Heart right ventricle (tissue), 16 donors: ENCODE measurements at places on chromosomes 5 and 9. TPM values are rescaled to one million over a fixed set of nuclear protein-coding genes. Genes with fewer than 3 reads are reported as not detected.

The CCDC171 gene
- polyA plus RNA-seq = 0.29 TPM

The GPR21 gene
- polyA plus RNA-seq = 0.25 TPM

The EXOSC3 gene
- polyA plus RNA-seq = 20.2 TPM

The TUBB4B gene
- 992 TPM for polyA plus RNA-seq

The ACTBL2 gene
- not detected for polyA plus RNA-seq

The TMEM174 gene
- not detected for polyA plus RNA-seq

The RASGRF2 gene
- 8.6 TPM for polyA plus RNA-seq

The PCDHGB6 gene
- polyA plus RNA-seq = 5.8 TPM

- peak; percentile 70 for DNase-seq
These were observed 4.0 kb upstream of the PCDHGA1 start for GRCh38 chr5:141326088-141326854.

DNA sequence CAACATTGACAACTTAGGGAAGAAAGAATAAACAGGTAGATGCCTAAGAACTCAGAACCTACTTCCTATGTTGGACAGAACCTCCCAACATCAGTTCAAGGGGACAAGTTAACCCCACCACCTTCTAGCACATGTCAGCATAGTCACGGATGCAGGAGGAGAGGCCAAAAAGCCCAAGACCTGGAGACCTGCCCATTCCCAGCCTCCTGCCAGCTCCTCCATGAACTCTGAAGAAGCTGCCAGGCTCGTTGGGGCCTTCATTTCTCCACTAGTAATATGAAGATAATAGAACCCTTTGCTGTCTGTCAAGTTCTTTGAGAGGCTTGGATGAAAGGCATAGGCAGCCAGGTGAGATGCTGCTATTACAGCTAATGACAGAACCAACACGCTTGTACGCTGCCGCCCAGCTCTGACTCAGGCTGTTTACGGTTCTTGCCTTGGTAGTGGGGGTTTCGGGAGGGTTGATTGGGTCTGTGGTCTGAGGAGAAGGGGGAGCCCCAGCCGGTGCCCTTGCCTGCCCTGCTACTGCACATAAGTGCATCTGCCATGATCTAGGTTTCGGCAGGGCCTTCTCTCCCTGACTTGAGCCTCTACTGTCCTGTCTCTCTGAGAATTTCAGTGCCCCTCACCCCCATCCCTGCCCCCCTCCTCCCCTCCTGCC lies 82.2 kb downstream of the NRG2 start:
- no peak for DNase-seq

DNA sequence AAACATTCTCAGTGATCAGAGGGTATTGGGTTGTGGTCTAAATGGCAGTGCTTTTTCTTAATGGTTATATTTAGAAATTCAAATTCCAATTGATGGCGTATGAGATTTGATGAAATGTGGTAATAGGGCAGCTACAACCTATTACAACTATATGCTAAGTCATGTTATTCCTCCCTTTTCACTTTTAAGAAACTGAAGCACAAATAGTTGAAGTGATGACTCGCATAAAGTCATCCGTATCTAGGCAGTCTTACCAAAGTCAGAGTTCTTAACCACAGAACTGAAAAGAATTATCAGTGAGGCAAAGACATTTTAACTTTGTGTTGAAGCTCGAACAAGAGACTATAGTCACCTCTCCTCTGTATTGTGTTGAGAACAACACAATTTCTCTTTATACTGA lies 28.2 kb downstream of the C9orf152 start:
- DNase-seq = no peak

DNA sequence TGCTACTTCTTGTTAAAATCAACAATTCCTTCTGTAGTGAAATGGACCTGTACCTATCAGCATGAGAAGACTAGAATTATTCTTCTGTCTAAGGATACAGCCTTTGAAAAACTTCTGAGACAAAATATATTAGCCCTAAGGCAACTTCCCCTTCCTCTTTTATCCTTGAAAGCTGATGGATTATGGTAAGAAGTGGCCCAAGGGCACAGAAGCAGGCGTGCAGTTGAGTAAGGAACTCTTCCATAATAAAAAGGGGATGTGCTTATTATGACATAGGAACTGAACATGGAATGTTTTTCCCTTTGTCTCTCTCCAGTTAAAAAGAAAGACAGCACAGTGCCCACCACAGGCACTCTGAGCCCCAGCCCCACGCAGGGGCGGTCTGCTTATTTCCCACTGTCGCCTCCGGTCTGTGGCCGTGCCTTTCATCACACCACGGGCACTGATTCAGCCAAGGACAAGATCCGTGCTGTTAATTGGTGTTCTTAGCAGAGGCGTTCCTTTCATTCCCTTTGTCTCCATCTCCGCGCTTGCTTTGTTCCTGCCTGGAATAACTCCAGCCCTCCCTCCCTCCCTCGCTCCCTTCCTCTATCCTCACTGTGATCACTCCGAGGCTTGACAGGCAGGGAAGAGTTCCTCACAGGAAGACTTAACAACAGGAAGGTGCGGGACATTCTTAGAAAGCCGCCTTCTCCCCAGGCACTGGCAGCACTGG lies 135.9 kb upstream of the OTULINL start:
- DNase-seq = no peak

DNA sequence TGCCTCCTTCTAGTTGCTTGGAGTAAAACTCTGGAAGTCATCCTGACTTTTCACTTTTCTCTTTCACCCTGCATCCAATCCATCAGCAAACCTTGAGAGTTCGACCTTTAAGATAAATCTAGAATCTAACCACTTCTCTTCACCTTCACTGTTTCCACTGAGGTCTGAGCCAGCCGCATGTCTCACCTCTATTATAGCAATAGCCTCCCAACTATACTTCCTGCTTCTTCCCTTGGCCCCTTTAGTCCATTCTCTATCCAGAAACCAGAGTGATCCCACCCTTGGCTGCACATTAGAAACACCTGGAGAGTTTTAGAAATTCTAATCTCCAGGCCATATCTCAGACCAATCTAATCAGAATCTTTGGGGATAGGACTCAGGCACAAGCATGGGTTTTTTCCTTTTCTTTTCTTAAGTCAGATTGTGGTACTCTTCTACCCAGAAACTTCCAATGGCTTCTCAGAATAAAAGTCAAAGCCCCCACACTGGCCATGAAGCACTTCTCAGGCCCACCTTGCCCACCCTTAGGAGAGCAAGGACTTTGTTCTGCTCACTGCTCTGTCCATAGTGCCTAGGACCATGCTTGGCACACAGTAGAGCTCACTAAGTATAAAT lies 33.1 kb downstream of the MFAP3 start:
- no peak for DNase-seq

GRCh38 chr5:116626945-116627679 lies 52.5 kb upstream of the SEMA6A start:
- DNase-seq = no peak

- DNase-seq = no peak
These were observed 21.8 kb upstream of the TMEM252 start for GRCh38 chr9:68562461-68562860.

- DNase-seq = peak; percentile 16
These were observed 13.1 kb downstream of the PSD2 start for GRCh38 chr5:139808481-139809330.

DNA sequence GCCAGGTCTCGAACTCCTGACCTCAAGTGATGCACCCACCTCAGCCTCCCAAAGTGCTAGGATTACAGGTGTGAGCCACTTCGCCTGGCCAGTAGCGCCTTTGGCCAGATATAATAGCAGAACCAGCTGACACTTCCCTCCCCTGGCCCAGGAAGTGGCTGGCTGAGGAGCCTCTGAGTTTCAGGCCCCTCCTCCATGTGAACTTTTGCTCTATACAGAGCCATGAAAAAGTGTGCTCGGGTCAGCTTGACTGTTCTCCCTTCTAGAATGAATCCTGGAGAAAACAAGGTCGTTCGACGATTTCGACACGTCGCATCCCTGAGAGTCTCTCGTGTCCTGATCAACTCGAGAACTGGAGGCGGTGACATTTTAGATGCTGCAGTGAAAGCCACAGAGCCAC lies 8.6 kb upstream of the ZDHHC12 start:
- DNase-seq = no peak

DNA sequence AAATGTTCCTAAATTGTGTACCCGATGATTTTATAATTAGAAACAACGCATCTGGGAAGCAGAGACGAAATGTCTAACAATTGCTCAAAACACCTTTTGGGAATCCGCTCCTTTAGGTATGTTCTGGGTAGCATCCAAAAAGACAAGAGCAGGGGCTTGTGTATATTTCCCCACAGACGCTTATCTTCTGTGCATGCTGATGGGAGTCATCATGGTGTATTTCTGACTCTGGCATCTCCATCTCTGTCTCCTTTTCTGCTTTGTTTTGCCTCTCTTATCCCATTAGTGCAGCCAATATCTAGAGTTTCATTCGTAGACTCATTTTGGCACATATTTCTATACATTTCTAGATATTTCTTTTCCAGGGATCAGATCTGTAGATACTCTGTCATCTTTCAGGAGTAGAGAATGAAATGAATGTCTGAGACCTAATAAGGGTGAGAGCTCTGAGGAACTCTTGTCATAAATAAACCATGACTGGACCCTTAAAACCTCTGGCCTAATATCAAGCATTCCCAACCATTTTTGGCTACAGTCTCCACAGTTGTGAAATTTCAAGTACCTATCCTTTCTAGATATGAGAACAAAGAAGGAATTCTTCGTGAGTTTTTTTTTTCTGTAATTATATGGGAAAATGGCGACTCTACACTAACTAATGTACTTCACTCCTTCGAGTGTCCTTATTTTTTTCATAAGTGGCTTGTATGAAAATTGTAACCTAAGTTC lies 508.2 kb downstream of the ACTL7B start:
- no peak for DNase-seq

DNA sequence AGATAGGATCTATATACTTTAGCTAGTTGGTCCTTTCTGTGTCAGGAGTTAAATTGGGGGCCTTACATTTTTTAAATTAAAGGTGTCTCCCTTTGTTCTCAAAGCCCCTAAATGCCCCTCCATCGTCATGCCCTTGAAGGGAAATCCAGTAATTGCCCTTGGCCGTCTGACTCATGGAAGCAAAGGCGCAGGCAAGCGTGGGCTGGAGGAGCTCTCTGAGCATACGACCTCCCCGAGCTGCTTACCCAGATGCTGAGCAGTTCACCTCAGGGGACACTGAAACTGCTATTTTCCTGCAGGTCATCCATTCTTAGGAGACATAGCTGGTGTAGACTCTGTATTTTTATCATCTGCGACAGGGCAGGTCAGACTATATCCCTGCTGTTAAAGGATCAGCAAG lies 23.0 kb downstream of the PCSK1 start:
- DNase-seq = no peak

DNA sequence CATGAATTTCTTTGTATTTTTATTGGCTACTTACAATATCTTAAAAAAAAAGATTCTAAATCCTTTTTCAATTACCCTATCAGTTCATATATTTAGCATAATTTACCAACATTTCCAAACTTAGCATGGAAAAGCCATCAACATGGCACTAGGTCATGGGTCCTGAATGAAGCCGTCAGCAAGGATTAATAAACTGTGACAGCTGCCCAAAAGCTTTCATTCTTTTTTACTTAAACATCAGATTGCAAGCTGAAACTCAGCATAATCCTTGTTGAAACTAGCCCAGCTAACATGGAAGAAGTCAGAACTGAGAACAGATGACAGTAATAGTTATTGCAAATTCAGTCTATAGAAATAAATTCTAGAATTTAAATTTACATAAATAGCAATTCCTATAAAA lies 209.8 kb downstream of the ADAMTS6 start:
- DNase-seq = no peak

DNA sequence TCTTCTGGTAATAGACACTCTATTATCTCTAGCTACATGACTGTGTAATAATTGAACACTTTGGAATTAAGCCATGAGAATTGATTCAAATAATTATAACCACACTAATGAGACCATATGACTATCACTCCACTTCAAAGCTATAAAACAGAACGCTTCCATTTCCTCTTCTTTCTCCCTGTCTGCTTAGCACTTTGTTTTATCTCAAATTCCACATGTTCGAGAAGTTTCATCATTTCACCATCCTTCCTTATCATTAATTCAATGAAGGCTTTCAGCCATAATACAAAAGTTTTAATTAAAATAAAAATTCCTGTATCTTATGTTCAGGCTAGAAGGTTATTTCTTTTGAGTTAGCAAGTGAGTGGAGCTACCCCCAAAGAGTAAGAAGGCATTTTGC lies 7.4 kb upstream of the DCTN4 start:
- no peak for DNase-seq

DNA sequence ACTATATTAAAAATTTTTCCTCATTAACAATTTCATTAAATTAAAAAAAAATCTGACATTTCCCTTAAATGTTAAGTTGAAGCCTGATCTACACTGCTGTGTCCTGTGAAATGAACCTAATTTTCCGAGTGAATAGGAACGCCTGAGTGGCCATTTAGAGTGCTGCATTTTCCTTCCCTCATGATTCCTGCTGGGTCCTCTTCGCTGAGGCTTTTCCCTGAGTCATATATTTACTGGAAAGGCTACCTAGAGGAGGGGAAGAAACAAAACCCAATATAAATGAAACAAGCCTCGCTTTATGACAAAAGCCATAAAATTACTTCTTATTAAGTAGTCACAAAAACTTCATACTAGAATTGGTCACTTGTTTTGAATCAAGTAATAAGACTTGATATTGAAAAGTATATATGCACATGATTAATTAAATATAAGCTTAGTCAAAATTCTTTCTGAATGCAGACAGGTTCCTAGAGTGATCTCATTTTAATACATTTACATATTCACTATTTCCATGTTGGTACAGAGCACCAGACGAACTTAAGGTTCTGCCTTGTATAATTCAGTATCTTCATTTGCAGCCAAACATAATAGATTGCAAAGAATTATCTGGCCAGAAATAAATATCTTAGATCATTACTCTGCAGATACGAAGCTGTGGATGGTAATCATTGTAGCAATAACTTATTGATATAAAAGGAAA lies 6.3 kb upstream of the ISCA1 start:
- DNase-seq = no peak

- no peak for DNase-seq
These were observed 117.9 kb downstream of the MELK start for GRCh38 chr9:36690412-36691168.

DNA sequence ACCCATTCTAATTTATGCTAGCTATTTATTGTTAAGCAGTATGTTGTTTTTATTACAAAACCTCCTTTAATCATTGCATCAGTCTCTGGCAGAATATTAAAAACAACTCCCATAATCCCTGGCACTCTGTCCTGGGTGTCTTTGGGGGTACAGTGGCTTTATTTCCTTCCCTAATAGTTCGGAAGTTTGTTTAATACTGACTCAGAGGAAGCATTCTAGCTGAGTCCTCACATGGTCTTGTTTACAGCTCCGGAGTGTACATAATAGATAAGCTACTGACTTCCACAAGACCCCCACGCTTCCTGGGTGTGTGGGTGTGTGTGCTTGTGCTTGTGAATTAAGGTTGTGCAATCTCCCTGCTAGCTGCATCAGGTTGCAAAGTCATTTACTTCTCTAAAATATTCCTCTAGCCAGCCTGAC lies 149.8 kb upstream of the CDKN2B start:
- no peak for DNase-seq
